ENCODE measurements at places on chromosomes 5 and 9.

- ATAC-seq = no peak
Observed at GRCh38 chr9:22067196-22067595, 58.1 kb upstream of the CDKN2B start.

GRCh38 chr5:163535290-163535689 is 29.9 kb downstream of the MAT2B start:
- ATAC-seq = no peak

DNA sequence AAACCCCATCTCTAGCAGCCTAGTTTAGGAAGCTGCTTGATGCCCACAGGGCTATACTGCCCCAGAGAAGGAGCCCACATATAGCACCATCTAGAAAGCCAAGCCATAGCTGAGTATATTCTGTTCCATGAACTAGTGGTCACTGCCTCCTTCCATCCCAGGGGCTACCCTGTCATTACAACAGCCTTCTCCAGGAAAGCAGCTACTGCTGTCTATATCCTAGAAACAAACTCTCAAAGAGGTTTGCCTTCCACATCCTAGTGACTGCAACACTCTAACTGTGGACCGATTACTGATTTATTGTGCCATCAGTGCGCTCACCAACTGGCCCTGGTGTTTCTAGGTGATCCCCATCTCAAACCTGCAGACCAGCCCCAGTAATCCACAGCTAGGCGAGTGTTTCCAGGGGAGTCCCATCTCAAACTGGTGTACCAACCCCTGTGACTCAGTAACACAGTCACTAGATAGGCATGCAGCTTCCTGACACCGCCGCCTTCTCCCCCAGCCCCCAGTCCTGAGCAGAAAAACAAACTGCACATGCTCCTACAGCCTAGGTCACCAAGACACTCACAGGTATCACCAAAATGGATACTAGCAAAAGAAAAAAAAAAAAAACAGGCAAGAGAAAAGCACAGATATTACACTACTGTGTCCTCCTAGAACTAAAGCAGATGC is 14.8 kb downstream of the SPTLC1 start:
- peak; percentile 91 for ATAC-seq

DNA sequence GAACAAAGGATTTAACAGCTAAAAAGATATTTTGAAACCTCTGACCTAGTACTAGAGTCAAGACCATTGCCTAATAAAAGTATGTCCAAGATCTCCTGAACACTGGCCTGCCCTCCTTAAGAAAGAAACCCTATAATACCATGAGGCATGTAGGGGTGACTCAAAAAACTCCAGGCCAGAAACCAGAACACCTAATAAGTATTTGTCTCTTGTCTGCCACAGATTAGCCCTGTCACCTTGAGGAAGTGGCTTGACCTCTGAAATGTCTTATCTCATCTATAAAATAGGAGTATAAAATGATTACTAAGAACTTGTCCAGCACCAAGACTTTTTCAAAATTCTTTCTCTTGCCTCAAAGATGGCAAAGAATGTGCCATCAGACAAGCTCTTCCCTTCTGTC is 125.5 kb upstream of the RASGRF2 start:
- ATAC-seq = no peak

- ATAC-seq = peak; percentile 21
Observed at GRCh38 chr9:96006296-96006879, 130.9 kb downstream of the ERCC6L2 start.

DNA sequence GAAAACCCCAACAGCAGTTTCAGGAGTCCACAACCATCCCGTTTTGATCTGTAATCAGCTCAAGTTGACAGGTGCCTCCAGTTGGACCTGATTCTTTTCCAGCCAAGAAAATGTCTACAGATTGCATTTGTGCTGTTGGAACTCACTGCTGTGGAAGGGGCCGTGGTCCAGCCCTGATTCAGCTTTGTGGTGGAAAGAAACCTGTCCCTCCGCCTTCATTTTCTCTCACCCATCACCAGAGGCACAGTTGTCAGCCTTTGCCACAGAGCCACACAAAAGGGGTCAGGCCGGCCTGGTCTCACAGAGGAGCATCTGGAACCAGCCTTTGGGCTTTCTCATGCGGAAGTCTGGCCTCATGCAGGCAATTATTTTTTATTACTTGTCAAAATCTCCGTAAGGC is 483.6 kb downstream of the GADD45G start:
- ATAC-seq = no peak

Measured in motor neuron (in vitro differentiated cells).